ENCODE measurements at places on chromosomes 1 and 21. TPM values are rescaled to one million over a fixed set of nuclear protein-coding genes. Genes with fewer than 3 reads are reported as not detected.

DNA sequence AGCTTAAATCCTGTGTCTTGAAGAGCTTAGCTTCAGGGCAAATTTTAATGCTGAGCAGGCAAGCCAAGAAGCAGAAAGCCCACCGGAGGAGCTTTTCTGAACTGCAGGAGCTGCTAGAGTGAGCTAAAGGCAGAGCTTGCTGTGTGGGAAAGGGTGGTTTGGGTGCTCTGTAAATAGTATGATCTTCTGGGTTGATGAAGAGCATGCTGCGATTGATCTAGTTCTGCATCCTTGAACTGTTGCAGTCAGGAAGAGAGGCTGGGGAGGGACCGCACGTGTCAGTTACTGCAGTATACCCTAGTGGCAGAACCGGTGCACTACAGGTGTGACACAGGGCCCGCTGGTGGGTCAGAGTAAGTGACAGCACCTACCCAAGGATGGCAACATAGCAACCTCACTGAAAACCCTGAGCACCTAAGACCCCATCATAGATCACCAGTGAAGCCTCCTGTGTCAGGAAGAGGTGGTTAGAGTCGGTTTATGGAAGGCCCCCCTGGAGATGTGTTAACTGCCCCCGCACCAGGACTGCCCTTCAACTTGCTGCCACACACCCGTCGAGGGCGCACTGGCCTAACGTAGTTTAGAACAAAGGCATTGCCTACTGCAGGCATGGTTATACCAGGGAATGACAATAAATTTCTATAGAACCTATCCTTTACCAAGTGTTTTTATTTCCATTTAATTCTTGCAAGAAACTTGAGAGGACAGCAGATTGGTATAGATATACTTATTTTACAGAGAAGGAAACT lies 146.0 kb upstream of the KIAA0040 start:
- DNase-seq = no peak

DNA sequence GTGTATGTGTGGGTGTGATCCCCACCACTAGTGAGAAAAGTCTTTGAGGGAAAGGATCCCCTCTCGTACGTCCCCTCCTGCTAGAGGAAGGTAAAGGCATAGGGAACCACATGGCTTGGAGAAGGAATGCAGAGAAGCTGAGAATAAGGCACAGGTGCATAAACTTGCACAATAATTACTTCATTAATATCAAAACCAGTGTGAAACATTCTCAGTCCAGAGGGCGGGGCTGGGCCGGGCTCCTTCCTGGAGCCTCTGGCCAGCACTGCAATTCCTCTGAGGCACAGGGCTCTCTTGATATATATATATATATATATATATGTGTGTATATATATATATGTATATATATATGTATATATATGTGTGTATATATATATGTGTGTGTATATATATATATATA lies 162.6 kb downstream of the TSEN15 start:
- no peak for DNase-seq

- no peak for DNase-seq
Observed at GRCh38 chr1:15352128-15352957, 57.3 kb upstream of the EFHD2 start.

DNA sequence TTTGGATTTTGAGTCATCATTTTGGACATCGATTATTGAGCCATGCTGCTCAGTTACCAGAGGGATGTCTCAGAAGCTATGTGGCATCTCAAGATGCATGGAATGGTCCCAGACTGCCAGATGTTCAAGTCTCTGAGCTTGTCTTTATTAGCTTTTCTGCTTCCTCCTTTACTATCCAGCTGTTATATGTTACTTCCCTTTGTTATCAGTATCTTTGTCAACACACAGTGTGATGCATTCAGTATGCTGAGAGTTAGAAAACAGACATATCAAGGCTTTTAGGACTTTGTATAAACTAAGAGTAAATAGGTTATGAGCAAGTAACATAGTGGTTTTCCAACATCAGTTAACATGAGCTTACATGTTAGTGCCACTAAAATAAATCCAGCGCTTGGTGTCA lies 474.5 kb downstream of the DSCAM start:
- DNase-seq = no peak

DNA sequence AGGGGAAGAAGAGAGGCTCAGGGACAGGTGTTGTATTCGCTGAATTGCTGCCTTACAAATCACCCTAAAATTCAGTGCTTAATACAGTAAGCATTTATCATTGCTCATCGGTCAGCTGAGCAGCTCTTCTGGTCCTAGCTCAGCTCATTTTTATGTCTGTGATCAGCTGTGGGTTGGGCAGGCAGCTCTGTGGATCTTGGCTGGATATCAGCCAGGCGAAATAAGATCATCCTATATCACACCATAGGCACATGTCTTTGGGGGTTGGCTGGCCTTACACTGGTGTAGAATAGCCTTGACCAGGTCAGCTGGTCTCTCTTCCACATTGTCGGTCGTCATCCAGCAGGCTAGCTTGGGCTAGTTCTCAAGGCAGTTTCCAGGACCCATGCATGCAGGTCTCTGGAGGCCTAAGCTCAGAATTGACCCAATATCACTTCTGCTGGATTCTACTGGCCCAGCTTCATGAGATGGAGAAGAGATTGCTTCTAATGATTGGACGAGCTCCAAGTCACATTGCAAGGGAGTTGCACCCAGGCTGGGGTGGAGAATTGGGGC lies 448.6 kb downstream of the KIF26B start:
- DNase-seq = no peak

GRCh38 chr1:212281590-212281989 lies 3.6 kb upstream of the PPP2R5A start:
- no peak for DNase-seq

GRCh38 chr21:31173881-31174555 lies 135.7 kb upstream of the KRTAP19-8 start:
- DNase-seq = peak; percentile 38

DNA sequence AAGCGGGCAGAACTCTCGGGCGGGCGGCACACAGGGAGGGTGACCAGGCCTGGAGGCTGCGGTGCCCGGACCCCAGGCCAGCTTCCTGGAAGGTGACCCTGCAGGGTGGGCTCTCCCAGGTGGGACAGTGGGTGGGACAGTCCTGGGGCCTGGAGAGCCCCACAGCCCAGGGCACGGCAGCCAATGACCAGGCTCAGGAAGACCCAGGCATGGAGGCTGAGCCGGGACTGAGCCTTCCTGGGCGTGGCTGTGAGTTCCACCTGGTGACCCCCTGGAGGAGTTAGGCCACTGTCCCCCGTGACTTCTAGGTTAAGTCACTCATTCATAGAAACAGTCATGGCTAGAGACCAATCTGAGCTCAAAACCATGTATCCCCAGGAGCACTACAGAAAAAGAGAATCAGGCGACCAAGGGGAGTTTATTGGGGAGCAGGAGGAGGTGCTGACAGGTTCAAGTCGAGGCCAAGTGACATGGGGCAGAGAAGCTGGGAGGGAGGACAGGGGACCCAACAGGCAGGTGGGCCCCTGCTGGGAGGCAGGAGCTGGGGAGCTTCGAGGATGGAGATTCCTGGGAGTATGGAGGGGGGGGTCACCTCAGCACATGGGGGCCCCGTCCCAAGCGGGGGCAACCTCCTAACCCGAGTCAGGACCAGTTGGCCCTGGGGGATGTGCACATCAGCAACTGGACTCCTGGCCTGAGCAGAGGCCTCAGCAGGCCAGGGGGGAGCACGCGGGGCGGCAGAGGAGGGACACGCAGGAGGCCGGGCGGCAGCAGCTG lies 1.2 kb downstream of the KRTAP10-5 start:
- no peak for DNase-seq

- DNase-seq = no peak
Observed at GRCh38 chr1:19361611-19362147, 49.6 kb downstream of the SLC66A1 start.

DNA sequence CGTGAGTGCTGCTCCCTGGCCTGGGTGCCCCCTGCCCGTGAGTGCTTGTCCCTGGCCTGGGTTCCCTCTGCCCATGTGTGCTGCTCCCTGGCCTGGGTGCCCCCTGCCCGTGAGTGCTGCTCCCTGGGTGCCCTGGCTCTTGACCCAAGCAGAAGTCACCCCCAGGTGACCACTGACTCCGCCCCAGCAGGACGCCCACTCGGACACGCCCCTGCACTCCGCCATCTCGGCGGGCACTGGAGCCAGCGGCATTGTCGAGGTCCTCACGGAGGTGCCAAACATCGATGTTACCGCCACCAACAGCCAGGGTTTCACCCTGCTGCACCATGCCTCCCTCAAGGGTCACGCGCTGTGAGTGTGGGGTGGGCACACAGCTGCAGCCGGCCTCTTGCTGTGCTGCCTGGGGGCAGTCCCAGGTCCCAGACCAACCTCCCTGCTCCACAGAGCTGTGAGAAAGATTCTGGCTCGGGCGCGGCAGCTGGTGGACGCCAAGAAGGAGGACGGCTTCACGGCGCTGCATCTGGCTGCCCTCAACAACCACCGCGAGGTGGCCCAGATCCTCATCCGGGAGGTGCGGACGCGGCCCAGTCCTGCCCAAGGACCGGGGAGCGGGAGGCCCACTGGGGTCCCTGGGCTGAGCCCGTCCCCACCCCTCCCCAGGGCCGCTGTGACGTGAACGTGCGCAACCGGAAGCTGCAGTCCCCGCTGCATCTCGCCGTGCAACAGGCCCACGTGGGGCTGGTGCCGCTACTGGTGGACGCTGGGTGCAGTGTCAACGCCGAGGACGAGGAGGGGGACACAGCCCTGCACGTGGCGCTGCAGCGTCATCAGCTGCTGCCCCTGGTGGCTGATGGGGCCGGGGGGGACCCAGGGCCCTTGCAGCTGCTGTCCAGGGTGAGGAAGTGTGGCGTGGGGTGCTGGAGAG lies 3.9 kb upstream of the MMP23B start:
- peak; percentile 16 for DNase-seq

DNA sequence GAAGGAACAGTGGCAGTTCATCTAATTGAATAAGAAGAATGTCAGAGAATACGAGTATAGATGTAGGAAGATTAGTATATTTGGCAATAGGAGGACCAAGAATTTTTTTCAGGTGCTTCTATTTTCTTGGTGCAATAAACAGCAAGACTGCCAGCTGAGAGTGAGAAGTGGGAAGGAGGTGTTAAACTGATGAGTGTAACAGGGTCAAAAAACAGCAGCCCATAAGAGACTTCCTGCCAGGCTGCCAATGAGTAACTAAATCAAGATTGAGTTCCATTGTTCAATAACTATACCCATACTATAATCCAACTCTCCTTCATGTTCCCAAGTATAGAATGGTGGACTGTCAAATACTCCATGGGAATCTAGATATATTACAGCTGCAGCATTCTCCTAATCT lies 28.7 kb downstream of the LYST start:
- no peak for DNase-seq

- no peak for DNase-seq
Observed at GRCh38 chr1:44644806-44645205, 29.5 kb downstream of the TMEM53 start.

GRCh38 chr21:19124691-19125090 lies 721.1 kb upstream of the TMPRSS15 start:
- DNase-seq = no peak

DNA sequence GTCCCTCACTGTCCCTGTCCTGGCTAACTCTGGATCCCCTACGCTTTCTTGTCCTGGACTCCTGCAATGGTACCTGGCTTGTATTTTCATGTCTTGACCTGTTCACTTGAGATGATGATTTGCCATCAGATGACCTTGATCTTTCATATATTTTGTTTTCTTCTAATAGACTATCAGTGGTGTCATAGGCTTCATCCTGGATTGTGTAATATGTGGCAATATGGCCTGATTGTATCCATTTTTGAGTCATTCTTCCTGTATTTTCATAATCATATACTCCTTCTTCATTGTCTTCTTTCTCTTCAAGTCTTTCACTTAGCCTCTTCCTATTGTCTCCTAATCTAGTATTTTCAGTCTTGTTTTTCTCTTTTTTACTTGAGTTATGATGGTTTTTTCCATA lies 11.1 kb downstream of the FLG start:
- DNase-seq = no peak

- DNase-seq = no peak
Observed at GRCh38 chr1:165753934-165754333, 14.7 kb downstream of the TMCO1 start.

GRCh38 chr1:175078629-175079028 lies 11.0 kb downstream of the TNN start:
- no peak for DNase-seq

DNA sequence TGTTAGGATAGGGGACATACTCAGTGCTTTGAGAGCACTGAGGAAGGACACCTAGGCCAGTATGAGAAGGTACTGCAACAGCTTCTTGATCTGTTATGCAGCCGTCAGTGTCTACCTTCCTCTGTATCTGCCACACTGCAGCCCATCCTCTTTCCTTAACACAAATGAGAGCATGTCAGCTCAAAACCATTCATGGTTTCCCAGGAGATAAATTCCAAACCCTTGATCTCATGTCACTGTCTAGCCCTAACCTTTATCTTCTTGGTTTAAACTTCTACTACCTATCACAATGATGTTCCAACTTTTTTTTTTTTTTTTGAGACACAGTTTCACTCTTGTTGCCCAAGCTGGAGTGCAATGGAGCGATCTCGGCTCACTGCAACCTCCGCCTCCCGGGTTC lies 1.4 kb downstream of the ZMYND12 start:
- no peak for DNase-seq

DNA sequence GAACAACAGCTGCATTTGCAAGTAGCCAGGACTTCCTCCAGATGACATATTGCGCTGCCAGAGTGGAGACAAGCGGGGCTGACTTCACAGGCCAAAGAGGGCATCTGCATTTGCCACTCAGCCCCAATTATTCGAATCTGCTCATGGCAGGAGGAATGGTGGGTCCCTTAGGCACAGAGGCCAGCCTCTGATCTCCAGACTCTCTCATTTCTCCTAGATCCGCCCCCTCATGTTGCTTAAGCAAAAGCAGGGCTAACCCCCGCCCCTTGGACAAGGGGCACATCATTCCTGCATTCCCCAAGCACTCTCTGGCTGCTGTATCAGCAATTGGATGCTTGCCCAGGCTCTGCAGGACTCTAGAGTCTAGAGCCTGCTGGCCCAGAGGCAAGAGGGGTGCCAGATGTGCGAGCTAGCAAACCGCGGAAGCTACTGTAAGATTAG lies 262.4 kb downstream of the ST6GALNAC3 start:
- DNase-seq = peak; percentile 56

- DNase-seq = peak; percentile 85
Observed at GRCh38 chr1:230849451-230850224, 18.7 kb downstream of the C1orf198 start.

DNA sequence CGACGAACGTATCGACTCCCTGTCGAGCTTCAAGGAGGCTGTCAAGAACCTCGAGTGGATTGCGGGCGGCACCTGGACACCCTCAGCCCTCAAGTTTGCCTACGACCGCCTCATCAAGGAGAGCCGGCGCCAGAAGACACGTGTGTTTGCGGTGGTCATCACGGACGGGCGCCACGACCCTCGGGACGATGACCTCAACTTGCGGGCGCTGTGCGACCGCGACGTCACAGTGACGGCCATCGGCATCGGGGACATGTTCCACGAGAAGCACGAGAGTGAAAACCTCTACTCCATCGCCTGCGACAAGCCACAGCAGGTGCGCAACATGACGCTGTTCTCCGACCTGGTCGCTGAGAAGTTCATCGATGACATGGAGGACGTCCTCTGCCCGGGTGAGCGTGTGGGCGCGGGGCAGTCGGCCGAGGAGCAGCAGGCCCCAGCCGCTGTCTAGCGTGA lies 28.0 kb downstream of the COL6A2 start:
- DNase-seq = peak; percentile 57

BCL10 gene
- 5.9 TPM for polyA plus RNA-seq

GUCA2A gene
- polyA plus RNA-seq = not detected

RAB3B gene
- not detected for polyA plus RNA-seq

TNFRSF14 gene
- polyA plus RNA-seq = 13.6 TPM

CRTC2 gene
- polyA plus RNA-seq = 25.4 TPM

HORMAD1 gene
- not detected for polyA plus RNA-seq

PODN gene
- 9.8 TPM for polyA plus RNA-seq

All from heart left ventricle (tissue), 16 donors.